ENCODE measurements at places on chromosomes 7 and 10. TPM values are rescaled to one million over a fixed set of nuclear protein-coding genes. Genes with fewer than 3 reads are reported as not detected.

The FIS1 gene
- total RNA-seq, result 169 TPM

The NACAD gene
- total RNA-seq, result 3.7 TPM

The FAM170B gene
- total RNA-seq, result not detected

The BAIAP2L1 gene
- total RNA-seq, result 24.7 TPM

The HABP2 gene
- 1.2 TPM for total RNA-seq

The CYP3A4 gene
- total RNA-seq, result 0.37 TPM

DNA sequence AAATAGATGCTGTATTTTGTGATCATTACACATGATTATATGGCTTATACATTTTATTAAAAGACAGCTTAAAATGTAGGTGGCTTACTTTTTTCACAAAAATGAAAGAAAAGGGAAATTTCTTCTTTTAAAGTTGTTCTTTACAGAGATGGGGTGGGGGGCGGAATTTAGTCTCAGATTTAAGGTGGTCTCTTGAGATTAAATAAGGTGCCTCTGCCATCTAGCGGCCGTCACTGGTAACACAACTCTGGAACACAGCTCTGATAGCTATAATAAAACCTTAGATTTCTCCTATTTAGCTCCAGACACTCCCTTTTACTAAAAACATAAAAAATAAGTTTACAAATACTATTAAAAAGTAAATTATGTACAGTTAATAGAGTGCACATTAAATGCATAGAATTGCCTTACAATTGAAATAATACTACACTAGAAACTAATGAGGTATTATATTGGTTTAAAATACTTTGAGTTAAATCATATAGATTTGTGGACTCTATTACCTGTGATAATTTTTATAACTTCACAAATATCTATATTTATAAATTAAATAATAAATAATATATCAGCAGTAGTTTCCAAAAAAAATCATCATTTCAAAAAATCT is 210.9 kb downstream of the DGKB start:
- no peaks in the 10 kb centered on the region for H3K4me1 ChIP-seq
- peak; percentile 63 for DNase-seq
- H3K36me3 ChIP-seq, result no peaks in the 10 kb centered on the region
- H3K27me3 ChIP-seq, result no peaks in the 10 kb centered on the region
- no peak overlapping the region for H3K4me3 ChIP-seq

- H3K27me3 ChIP-seq, result no peaks in the 10 kb centered on the region
- H3K27ac ChIP-seq, result no peak overlapping the region
- no peak overlapping the region for H3K4me3 ChIP-seq
- H3K4me1 ChIP-seq, result no peaks in the 10 kb centered on the region
- DNase-seq, result no peak
- H3K36me3 ChIP-seq, result no peaks in the 10 kb centered on the region
These were observed 31.6 kb downstream of the FGF8 start for GRCh38 chr10:101744267-101744666.

- no peak for DNase-seq
- H3K36me3 ChIP-seq, result no peaks in the 10 kb centered on the region
- no peak overlapping the region for H3K4me3 ChIP-seq
- H3K27ac ChIP-seq, result no peak overlapping the region
- peaks cover 10% of the 10 kb centered on the region for H3K4me1 ChIP-seq
- H3K27me3 ChIP-seq, result no peaks in the 10 kb centered on the region
These were observed 35.4 kb upstream of the SMNDC1 start for GRCh38 chr10:110340122-110340521.

GRCh38 chr7:139948167-139948566 is 114.6 kb downstream of the PARP12 start:
- no peaks in the 10 kb centered on the region for H3K27me3 ChIP-seq
- no peak overlapping the region for H3K4me3 ChIP-seq
- H3K36me3 ChIP-seq, result peaks cover 3% of the 10 kb centered on the region
- DNase-seq, result no peak
- H3K27ac ChIP-seq, result no peak overlapping the region

DNA sequence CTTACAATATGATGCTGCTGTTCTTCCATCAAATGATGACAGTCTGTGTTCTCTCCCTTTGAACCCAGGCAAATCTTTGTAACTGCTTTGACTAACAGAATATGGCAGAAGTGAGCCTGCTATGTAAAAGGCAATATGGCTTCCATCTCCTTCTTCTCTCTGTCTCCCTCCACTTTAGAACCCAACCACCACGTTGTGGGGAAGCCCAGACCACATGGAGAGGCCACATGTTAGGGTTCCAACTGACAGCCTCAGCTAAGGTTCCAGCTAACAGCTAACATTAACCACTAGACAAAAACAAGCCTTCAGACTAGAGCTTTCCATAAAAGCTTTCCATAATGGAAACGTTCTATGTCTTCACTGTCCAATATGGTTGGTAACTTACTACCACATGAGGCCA is 107.7 kb downstream of the PRTFDC1 start:
- H3K27ac ChIP-seq, result no peak overlapping the region
- DNase-seq, result no peak
- H3K36me3 ChIP-seq, result no peaks in the 10 kb centered on the region

DNA sequence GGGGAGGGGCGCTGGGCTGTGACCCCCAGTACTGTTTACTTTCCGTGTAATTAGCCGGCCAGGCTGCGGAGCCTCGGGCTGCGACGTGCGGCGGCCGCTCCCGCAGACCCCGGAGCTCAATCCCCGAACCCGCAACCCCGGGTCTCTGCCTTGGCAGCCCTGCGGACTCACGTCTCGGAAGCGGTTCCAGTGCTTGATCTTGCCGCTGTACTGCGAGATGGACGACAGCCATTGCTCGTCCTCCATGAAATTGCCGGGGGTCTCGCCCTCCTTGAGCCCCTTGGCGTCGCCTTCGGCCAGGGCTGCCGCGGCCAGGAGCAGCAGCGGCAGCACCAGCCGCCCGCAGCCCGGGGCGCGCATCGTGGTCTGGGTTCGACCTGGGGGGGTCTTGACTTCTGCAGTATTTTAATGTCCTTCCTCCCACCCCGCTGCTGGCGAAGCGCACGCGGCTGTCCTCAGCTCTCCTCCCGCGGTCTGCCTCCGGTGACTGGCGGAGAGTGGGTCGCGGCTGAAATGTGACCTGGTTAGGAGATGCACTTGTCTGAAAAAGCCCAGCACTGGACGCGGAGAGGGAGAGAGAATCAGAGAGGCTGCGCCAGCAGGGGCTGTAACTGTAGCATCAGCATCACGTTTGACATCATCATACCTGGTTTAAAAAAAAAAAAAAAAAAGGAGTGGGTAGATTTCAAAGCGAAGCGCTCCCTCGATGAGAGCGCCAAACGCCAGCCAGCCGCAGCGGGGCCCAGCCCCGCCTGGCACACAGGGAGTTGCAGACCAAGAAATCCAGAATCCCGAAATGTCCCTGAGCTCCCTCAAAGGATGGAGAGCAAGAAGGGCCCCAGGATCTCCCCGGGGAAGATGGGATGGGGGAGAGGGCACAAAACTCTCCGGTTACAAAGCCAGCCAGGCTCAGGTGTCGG is at the start of gene SPOCK2:
Gene SPOCK2 (minus strand): TSS at position 583 of the 920 bp plus-strand sequence. CDS start 223 bp downstream, at position 360.
- no peaks in the 10 kb centered on the region for H3K4me1 ChIP-seq
- no peaks in the 10 kb centered on the region for H3K36me3 ChIP-seq
- no peak for DNase-seq
- H3K27ac ChIP-seq, result peak within 1 kb of the TSS; percentile 47
- peak within 1 kb of the TSS; percentile 33 for H3K4me3 ChIP-seq
- peaks cover 13% of the 10 kb centered on the region for H3K27me3 ChIP-seq

GRCh38 chr10:6237199-6237530 is 34.4 kb downstream of the PFKFB3 start:
- no peak for DNase-seq
- H3K27me3 ChIP-seq, result no peaks in the 10 kb centered on the region
- H3K27ac ChIP-seq, result no peak overlapping the region
- peaks cover 5% of the 10 kb centered on the region for H3K36me3 ChIP-seq

DNA sequence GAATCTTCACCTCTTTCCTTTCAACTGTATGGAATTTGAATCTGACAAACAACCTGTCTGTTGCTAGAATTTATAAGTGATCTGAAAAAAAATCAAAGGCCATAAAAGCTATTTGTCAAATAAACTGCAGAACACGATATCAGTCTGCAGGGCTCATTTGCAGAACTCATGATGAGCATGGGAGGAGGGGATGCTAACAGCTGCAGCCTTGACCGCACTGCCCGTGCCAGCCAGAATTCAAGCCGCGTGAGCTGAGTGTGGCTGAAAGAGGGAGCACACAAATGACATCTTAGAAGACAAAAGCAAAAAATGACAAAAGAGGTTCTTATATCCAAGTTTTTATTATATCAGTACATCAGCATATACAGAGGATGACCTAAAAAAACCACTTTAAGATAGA is 15.7 kb downstream of the LRRTM3 start:
- no peaks in the 10 kb centered on the region for H3K36me3 ChIP-seq
- H3K4me3 ChIP-seq, result no peak overlapping the region
- peak; percentile 29 for DNase-seq
- peaks cover 7% of the 10 kb centered on the region for H3K4me1 ChIP-seq

- no peak for DNase-seq
- no peak overlapping the region for H3K27ac ChIP-seq
- H3K27me3 ChIP-seq, result no peaks in the 10 kb centered on the region
- H3K36me3 ChIP-seq, result no peaks in the 10 kb centered on the region
These were observed 46.2 kb upstream of the MKLN1 start for GRCh38 chr7:131281266-131282048.

- H3K27ac ChIP-seq, result no peak overlapping the region
- no peaks in the 10 kb centered on the region for H3K4me1 ChIP-seq
- no peaks in the 10 kb centered on the region for H3K27me3 ChIP-seq
- no peak overlapping the region for H3K4me3 ChIP-seq
These were observed 16.6 kb upstream of the WDFY4 start for GRCh38 chr10:48667960-48668590.

DNA sequence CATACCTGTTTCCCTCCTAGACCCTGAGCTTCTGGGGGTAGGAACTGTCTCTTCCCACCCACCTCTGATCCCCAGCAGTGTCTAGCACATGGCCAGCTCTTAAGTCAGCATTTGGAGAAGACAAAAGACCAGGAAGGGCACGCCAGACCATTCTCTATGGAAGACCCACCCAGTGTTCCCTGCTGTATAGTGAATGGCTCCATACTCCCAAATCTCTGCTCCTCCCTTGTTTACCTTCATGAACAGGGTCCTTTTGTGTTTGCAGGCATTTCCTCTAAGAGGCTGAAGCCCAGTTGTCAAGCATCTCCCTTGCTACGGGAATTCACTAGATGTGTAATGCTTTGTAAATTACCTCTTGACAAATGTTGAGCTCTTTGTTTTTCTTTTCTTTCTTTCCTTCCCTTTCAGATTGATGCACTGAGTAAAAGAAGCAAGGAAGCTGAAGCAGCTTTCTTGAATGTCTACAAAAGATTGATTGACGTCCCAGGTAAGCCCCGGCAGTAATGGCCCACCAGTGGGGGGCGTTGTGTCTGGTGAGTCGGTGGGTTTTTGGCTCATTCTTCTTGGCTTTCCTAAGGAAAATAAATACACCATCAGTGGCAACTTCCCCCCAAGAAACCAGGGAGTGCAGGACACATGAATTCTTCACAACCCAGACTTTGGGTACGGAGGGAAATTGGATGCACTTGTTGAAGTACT is 216.6 kb upstream of the SH2B2 start:
- no peak overlapping the region for H3K4me3 ChIP-seq
- H3K36me3 ChIP-seq, result peaks cover 12% of the 10 kb centered on the region
- no peaks in the 10 kb centered on the region for H3K27me3 ChIP-seq
